ENCODE measurements at places on chromosomes 1 and 21.

DNA sequence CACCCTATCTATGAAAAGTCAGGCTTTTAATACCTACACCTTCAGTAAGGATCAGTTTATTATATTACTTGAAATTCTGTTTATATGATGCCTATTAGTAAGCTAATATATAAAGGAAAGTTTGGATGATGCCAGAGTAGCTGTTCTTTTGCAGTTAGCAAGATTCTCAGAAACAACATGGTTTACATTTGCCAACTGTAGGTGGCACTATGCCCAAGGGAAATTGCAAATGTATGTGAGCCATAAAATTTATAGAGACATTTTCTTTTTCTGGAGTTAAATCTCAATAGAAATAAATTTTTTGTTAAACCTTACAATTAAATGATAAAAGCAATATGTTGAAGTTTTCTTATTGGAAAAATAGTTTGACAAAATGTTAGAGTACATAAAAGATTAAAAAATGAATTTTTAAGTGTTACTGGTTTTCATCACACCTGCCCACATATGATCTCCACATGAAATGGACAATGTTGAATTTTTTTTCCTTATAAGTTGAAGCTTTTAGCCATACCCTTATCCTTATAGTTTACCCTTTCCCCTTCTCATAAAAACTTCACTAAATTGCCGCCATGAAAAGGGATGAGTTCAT is 32.1 kb upstream of the EPHX4 start:
- DNase-seq = peak; percentile 66

- no peak for DNase-seq
These were observed 160.2 kb downstream of the PSMG1 start for GRCh38 chr21:39022863-39023693.

- no peak for DNase-seq
These were observed 87.5 kb downstream of the WLS start for GRCh38 chr1:68144856-68145255.

GRCh38 chr1:236808564-236809130 is 13.6 kb downstream of the MTR start:
- DNase-seq = no peak

GRCh38 chr21:29290240-29290639 is 8.5 kb upstream of the BACH1 start:
- DNase-seq = no peak

DNA sequence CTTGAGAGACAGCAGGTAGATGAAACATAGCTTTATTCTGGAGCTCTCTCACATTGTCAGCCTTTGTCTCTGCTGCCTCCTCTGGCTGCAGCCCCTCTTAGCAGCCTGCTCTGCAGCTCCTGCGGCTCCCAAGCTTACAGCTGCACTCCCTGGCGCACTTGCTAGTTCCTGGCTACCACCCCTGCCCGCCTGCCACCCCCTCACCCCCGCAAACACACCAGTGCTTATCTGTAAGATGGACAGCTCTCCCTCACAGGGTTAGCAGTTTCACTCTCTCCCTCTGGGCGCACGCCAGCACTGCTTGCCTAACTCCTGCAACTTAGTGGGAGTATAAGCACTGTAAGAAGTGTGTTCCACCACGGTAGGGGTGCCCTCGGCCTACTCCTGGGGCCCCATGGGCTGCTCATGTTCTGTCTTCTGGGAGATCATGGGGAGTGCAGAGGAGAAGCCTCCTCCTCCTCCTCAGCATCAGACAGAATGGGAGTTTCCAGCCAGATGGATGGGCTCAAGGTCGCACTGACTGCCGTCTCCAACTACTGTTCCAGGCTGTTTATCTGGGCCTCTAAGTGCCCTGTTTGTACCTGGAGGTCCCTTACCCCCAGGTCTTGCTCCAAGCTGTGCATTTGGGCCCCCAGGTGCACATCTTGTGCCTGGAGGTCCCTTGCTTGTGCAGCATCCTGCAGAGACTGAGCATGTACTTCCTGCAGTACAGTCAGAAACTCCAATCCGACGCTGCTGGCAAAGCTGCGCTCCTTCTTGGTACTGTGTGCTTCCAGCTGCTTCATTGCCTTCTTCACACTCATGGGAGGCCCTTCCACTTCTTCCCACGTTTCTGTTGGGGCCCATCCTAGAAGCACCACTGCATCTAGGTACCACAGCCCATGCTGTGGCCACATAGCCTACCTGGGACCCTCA is 1388.1 kb downstream of the AMY1C start:
- DNase-seq = peak; percentile 21

DNA sequence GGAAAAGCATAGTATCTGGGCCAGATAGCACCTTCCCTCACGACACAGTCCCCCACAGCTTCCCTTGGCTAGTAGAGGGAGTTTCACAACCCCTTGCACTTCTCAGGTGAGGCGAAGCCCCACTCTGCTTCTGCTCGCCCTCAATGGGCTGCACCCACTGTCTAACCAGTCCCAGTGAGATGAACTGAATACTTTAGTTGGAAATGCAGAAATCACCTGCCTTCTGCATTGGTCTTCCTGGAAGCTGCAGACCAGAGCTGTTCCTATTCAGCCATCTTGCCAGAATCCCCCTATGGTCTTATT is 243.2 kb upstream of the FAM78B start:
- DNase-seq = no peak

Measured in Ammon's horn (tissue), 1 donor.